ENCODE measurements at places on chromosomes 12 and 14.

DNA sequence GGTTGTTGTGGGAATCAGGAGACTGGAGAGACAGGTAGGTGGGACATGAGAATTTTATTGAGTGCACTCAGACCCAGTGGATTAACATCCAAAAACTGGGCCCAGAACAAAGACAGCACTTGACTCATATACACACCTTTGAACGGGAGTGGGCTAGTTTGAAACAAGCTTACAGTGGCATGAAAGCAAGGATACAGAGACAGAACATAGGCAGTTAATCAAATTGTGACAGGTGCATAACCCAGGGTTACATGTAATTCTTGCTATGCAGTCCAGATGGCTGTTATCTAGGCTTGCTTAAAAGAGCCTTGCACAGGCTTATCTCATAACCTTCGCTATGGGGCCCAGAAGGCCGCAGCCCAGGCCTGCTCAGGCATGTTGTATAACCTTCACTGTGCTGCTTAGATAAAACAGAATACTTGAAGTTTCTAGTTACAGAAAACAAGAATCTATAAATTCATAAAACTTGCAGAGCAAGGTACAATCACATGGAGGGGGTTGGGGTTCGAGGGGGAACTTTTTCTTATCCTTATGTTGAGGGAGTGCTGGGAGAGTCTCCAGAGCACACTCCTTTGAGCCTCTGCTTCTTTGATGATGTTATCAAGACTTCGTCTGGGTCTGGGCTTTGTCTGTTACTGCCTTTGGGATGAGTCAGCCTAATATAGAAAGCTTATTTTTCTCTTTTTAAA is 81.7 kb downstream of the TNFAIP2 start:
- no peak for DNase-seq

GRCh38 chr12:120078868-120079267 is 37.7 kb downstream of the RAB35 start:
- no peak for DNase-seq

- DNase-seq = no peak
Measured at GRCh38 chr14:32578181-32578580, 249.1 kb downstream of the AKAP6 start.

DNA sequence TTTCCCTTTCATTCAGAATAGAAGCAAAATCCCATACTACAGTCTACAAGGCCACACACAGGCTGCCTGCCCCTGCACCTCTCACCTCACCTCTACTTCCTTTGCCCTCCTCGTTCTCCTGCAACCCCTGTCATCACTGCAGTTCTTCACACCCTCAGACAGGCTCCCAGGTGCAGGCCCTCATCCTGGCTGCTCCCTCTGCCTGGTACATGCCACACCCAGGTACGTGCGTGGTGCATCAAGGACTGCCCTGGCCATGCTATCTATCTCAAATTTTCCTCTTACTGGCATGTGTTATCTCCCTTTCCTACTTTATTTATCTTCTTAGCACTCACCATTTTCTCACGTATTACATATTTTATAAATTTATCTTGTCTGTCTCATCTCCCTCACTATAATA is 24.3 kb downstream of the TM7SF3 start:
- no peak for DNase-seq

DNA sequence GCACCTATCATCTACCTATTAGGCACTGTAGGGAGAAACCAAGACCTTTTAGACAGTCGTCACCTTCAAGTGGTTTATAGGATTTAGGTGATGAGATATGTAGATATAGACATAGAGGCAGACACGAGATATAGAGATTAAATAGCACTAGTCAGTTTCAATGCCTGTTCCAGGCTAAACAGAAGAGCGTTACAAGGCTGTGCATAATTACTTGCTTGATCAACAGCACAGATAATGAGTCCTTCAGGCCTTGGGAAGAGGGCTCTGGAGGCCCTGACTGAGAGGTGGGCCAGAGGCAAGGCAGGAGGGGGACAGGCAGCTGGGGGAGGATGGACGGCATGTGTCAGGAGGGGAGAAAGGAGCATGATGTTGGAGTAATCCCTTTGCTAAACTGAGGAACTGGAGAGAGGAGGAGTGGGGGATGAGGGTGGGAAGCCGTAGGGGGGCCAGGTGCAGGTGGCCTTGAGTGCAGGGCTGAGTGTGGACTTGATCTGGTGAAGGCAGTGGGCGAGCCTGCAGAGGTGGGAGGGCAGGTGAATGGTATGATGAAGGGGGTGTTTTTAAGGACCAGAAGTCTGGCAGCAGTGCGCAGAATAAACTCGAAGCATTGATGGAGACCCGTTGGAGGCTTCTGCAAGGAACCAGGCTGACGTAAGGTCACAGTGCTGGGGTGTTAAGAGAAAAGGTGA is 43.9 kb upstream of the ATP23 start:
- no peak for DNase-seq
